ENCODE measurements at places on chromosomes 16 and 17.

DNA sequence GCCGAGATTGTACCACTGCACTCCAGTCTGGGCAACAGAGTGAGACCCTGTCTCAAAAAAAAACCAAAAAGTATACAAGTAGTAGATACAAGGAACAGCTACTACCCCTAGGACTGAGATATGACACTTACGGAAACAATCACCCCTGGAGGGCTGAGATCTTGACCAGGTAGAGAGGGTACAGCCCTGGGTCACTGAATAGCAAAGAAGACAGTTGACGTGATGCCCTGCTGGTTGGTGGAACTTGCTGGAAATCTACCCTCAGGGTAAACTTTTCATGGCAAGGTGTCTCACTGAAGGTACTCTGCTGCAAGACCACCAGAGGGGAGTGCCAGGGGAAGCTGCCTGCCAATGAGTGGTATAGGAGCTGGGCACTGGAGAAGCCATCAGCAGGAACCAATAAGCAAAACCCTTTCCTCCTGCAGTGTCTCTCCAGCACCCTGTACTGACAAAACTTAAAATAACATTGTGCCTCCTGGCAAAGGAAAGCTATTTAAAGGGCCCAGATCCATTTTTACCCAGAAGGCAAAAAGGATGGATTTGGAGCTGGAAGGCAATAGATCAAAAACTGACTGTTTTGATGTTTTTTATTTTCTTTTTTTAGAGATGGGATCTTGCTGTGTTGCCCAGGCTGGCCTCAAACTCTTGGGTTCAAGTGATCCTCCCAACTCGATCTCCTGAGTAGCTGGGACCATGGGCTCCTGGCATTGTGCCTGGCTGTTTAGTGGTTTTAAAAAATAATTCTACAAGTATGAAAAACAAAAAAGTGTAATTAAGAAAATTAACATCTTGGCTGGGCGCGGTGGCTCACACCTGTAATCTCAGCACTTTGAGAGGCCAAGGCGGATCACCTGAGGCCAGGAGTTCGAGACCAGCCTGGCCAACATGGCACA is 11.3 kb upstream of the PDXDC1 start:
- DNase-seq, result no peak

GRCh38 chr17:37521821-37522220 is 32.1 kb downstream of the DUSP14 start:
- DNase-seq, result no peak

DNA sequence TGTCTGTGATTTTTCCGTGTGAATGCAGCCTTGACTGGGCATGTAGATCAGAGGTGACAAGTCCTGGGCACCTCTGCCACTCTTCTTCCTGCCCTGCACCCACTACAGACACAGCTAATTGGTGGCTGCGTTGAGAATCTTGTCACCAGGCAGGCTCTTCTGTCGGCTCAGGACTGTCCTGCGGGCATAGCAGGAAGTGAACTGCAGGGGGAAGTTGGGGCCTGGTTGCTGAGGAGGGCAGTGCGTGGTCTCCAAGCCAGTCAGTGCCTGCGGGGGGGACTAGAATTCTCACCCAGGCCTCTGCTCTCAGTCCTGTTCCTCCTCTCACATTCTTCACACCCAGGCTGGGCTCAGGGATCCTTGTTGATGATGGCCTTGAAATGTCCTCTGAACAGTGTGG is 50.5 kb downstream of the JPH3 start:
- no peak for DNase-seq

GRCh38 chr17:58153671-58154070 is 5.5 kb downstream of the OR4D1 start:
- no peak for DNase-seq

GRCh38 chr17:13031718-13032350 is 14.0 kb upstream of the ELAC2 start:
- peak; percentile 57 for DNase-seq

DNA sequence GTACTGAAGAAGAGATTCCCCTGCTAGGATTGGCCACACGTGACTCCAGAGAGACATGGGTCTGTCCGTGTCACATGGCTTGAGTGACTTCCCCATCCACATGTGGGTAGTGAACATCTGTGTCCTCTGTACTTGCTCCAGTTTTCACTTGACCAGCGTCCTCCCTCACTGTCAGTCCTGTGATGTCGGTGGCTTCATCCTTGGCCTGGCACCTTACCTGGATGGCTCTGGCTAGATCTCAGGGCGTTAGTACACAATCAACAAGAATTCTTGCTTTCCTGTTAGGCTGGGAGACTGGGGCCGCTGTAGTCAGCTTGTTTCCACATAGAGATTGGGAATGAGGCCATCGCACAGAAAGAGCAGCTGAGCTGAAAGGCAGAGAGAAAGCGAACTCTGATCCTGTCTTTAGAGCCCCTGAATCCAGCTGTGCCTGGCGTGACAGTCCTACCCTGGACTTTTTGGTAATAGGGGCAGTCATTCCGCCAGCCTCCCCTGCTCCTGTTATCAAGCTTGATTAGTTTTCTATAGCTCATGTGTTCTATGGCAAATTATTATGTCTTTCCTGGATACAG is 227.3 kb downstream of the SNX29 start:
- DNase-seq, result no peak

DNA sequence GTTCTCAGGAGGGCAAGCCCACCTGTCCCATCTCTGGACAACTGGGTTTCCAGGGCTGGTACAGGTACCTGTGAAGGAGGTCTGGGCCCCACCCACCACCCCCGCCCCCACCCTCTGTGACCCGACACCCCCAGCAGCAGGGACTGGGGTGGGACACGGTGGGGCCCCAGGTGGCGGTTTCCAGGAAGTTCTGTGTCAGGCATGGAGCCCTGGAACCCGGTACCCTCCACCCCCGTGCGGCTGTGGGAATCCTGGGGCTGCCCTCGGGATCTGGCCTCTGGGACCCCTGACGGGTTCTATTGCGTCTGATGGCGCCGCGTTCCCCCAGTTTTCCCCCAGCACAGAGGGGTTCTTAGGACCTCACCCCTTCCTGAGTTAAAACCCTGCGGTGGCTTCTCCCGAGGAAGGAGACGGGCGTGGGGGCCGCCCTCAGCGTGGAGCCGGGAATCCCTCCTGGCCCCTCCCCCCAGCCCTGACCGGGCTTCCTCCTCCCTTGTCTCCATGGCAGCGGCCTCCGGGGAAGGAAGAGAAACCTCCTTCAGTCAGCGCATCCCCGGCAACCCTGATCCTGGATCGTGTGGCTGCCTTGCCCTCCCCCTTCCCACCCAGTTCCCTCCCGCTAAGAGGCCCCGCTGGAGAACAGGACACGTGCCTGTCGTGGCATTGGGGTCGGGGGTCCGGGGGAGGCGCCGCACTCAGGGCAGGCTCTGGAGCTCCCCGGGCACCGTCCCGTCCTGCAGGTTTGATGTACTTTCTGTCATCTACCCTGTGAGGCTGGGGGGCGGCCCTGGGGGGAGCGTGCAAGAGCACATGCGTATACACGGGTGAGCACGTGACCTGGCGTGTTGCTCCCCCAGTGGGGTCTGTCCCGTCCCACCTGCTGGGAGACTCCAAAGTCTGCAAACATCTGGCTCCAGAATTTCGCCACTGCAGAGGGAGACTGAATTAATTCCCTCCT is 30.3 kb downstream of the CACNA1H start:
- no peak for DNase-seq

DNA sequence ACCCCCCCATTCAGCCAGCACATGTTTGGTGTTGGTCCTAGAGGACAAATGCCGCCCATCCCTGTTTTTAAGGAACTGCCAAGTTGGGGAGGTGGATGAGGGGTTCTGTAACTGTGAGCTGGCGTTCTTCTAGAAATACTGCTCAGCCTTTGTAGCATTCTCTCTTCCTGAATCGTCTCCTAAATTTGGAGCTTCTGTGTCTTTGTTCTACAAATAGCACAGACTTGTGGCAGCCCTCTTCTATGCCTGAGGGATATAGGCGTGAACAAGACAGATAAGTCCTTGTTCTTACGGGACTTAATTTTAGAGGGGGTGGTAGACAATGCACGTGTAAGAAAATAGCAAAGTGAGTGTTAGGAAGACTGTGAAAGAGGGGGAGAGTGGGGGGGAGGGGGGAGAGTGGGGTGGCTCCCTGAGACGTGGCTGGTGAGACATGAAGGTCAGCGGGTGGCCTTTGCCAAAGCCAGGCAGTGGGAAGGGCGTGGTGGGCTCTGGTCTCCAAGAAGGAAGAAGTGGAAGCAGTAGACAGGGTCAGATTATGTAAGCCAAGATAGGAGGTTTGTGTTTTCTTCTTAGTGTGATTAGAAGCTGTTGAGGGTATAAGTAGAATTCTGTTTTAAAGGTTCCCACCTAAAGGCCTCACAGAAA is 9.9 kb downstream of the MFSD11 start:
- DNase-seq, result no peak

DNA sequence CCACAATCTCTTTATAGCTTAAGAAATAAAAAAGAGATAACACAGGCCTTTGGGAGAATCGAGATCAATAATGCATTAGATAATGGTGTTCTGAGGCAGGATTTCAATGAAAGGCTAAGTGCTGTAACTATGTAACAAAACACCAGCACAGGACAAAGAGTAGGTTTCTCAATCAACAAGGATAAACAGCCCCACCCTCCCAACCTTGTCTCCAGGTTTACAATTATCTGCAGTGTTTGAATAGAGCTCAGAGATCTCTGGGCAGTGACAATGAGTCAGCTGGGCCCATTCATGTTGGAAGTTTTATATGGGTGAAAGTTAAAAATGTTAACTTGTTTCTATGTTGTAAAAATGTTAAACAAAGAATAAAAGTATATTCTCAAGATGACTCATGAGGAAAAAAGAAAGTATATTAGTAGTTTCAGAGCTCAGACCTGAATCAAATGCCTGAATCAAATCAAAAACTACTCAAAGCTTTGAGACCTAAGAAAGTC is 17.0 kb upstream of the KRT20 start:
- no peak for DNase-seq

GRCh38 chr16:49780433-49780832 is 75.5 kb downstream of the ZNF423 start:
- no peak for DNase-seq

- DNase-seq, result no peak
These were observed 382.8 kb downstream of the SEC14L1 start for GRCh38 chr17:77523540-77523939.

GRCh38 chr17:73546770-73547536 is 97.3 kb downstream of the SDK2 start:
- DNase-seq, result peak; percentile 5

- DNase-seq, result no peak
These were observed 284 bp upstream of the COPZ2 start for GRCh38 chr17:48037838-48038323.

DNA sequence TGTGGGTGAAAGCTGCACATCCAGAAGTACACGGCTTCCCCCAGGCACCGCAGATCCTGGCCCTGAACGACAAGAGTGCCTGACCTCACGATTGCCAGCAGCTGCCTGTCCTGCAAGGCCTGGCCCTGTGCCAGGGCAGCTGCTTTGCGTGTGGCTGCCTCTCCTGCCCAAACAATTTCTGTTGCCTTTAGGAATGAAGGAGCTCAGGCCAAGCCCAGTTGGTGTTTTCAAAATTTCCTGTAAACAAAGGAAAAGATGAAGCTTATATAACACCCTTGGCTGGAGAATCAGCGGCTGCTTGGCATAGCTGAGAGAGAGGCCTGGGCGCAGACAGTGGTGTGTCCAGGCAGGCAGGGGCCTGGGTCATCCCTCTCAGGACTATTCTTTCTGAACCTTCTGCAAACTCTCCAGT is 11.7 kb upstream of the SLC47A2 start:
- no peak for DNase-seq

- no peak for DNase-seq
These were observed 19.8 kb upstream of the TANGO6 start for GRCh38 chr16:68823401-68824135.

DNA sequence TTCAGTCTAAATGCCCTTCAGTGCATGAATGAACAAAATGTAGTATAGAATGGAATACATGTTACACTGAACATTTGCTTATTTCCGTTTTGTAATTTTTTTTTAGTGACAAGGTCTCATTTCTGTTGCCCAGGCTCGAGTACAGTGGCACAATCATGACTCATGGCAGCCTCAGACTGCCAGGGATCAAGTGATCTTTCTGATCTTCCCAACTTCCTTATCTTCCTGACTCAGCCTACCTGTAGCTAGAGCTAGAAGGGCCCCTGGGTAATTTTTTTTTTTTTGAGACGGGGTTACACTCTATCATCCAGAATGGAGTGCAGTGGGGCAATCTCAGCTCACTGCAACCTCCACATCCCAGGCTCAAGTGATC is 7.3 kb upstream of the SLX4 start:
- no peak for DNase-seq

- DNase-seq, result no peak
These were observed 40.0 kb downstream of the FAM20A start for GRCh38 chr17:68560966-68561720.

- DNase-seq, result no peak
These were observed 651 bp downstream of the SHMT1 start for GRCh38 chr17:18362698-18363100.

GRCh38 chr17:36641877-36642845 is 40.8 kb downstream of the MRM1 start:
- no peak for DNase-seq

DNA sequence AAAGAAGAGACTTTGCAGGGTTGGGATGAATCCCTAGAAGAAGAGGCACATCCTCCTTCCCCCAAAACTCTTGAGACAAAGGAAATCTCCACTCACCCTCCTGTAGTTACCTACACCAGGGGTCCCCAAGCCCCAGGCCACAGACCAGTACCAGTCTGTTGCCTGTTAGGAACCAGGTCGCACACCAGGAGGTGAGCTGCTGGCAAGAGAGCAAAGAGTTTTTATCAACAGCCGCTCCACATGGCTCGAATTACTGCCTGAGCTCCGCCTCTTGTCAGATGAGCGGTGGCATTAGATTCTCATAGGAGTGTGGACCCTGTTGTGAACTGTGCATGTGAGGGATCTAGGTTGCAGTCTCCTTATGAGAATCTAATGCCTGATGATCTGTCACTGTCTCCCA is 98.9 kb downstream of the CCT6B start:
- DNase-seq, result no peak

DNA sequence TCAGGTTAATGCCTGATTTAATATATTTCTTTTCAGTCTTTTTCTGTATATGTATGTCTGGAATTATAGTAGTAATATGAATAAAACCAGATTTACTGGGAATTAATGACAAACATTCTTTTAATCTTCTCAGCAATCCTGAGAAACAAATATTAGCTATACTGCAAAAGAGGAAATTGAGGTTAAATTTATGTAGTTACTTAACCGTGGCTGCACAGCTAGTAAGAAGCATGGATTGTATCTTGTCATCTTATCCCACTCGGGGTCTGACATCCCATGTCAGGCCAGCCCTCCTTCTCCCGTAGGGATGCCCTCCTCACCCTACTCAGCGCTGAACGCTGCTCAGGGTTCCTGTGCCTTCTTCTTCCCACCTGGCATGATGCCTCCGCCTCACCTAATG is 143.0 kb downstream of the FTO start:
- DNase-seq, result no peak

All from CD4-positive, alpha-beta T cell treated with Interleukin-4 for 4 hours (primary cell).